ENCODE measurements at places on chromosomes 3 and 15.
A peak's percentile ranks its signal among the peaks of the same experiment; 100 is the strongest.

- DNase-seq = no peak
Observed at GRCh38 chr3:67654844-67655177, 399 bp upstream of the SUCLG2 start.

DNA sequence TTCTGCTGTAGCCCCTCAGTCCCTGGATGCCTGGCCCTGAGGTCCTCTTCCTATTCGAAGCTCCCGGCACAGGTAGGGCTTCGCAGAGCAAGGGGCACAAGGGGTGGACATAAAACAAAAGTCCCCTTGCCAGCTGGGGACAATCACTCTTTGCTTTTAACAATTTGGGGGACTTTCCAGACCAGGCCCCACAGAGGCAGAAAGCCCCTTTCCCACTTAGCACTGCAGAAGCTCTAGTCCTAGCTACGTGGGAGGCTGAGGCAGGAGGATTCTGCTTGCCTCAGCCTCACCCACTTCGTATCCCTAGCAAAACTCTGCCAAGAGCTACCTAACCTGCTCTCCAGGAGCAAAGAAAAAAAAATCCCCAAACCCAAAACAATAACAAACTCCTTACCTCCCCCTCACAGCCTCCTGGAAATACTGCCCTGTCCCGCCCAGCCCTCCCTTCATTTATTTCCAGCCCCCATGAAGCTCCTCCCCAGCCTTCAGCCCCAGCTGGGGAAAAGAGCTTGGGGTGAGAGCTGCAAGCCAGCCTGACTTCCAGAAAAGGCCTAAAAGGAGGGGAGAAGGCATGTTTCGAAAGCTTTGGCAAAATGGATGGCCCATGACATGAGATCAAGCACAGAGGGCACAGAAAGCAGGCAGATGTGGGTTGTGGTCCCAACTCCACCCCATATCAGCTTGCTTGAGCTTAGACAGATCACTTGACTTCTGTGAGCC is at the start of gene CIDEC:
CIDEC (minus strand) TSS at position 424 of the 720 bp plus-strand sequence. CDS start 1,767 bp downstream, outside the sequence.
- DNase-seq = no peak

DNA sequence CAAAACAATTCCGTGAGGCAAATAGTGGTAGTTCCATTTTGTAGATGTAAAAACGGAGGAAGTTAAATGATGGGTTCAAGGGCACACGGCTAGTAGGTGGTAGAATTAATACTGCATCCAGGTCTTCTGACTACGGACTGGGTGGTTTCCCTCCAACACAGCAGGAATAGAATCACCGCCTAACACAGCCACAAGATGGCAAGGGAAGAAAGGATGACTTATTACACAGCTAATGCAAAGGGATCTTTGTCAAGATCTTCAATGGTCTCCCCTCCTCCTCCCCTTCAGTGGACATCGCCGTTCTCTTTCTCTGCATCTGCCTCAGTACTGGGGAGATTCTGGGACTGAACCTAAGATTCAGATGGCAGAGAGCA is 524 bp upstream of the TOPBP1 start:
- DNase-seq = peak; percentile 27

GRCh38 chr15:48177766-48178647 is at the start of gene MYEF2:
Gene MYEF2, minus strand, starts transcription at chr15:48178295. Its CDS starts 58 bp downstream, at chr15:48178237.
- DNase-seq = peak; percentile 48

- DNase-seq = no peak
Observed at GRCh38 chr15:78645009-78645408, 4.0 kb upstream of the CHRNB4 start.

- DNase-seq = no peak
Observed at GRCh38 chr3:65748326-65748725, 290.4 kb downstream of the MAGI1 start.

DNA sequence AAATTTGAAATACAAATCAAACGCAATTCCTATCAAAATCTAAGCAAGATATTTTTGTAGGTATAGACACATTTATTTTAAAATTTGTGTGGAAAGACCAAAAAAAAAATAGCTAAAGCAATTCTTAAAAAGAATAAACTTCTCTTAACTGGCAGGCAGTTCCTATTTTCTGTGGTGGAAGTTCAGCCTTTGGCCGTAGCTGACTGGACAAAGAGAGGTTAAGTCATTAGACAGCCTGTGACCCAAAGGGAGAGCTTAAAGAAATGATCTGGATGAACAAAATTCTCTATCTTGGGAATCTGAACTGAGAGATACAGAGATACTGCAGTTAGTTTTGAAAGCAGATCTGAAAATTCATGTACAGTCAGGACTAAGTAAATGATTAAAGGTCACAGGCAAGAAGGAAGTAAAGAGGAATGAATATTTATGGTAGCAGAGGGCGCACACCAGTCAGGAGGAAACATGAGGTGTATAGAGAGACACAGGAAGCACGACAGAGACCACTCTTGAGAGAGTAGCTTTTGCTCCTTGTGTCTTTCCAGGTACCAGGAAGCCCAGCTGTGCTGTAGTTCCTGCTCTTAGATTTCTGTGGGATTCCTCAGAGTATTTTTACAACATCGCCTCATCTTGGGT is 57.5 kb downstream of the TPRG1 start:
- DNase-seq = no peak

DNA sequence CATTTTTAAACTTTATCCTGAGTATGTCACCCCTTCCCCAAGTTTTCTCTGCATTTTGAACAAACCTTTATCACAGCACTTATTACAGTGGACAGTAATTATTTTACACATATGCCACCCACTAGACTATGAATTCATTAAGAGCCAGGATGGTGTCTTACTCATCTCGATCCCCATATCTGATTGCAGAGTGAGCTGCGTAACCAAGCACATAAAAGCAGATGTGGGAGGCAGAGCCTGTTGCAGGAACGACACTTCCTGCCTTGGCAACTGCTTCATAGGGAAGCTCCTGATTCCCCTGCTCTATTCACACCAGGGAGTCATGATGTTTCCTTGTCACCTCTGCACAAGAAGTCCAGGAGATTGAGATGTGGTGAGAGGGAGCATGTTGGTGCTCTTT is 91.1 kb downstream of the MINAR1 start:
- no peak for DNase-seq

- DNase-seq = peak; percentile 1
Observed at GRCh38 chr3:28590216-28590615, 241.6 kb upstream of the AZI2 start.

DNA sequence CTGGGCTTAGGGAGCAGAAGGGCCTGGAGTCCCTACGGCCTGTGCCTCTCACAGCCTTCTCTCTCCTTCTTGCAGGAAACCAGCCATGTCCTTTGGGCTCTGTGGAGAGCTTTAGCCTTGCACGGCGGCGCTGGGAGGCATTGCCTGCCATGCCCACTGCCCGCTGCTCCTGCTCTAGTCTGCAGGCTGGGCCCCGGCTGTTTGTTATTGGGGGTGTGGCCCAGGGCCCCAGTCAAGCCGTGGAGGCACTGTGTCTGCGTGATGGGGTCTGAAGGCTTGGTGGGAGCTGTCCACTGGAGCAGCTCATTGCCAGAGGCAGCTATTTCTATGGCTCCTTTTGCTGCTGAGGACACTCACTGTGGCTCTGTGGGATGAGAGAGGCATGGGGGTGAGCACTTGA is 4.1 kb downstream of the KLHDC8B start:
- DNase-seq = no peak
